ENCODE measurements at places on chromosomes 4 and X.

GRCh38 chr4:53151489-53151788 is 214.4 kb downstream of the SCFD2 start:
- no peak for DNase-seq

- no peak for DNase-seq
Measured at GRCh38 chr4:108172231-108172752, 3.6 kb upstream of the LEF1 start.

DNA sequence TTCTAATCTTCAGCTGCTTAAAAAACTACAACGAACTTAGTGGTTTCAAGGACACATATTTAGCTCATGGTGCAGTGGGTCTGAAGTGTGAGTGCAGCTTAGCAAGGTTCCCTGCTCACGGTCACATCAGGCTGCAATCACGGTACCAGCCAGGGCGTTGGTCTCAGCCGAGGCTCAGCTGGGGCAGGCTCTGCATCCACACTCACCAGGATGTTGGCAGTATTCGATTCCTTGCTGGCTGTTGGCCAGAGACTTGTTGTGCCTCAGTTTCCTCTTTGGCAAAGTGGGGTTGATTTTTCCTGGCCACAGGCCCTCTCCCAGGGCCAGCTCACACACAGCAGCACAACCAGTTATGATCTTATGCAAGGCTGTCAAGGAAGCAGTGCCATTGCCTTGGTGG is 61.8 kb downstream of the TRMT44 start:
- DNase-seq = no peak

- DNase-seq = no peak
Measured at GRCh38 chr4:104465201-104465600, 29.5 kb downstream of the CXXC4 start.

- no peak for DNase-seq
Measured at GRCh38 chrX:31459361-31459760, 387.5 kb upstream of the FTHL17 start.

DNA sequence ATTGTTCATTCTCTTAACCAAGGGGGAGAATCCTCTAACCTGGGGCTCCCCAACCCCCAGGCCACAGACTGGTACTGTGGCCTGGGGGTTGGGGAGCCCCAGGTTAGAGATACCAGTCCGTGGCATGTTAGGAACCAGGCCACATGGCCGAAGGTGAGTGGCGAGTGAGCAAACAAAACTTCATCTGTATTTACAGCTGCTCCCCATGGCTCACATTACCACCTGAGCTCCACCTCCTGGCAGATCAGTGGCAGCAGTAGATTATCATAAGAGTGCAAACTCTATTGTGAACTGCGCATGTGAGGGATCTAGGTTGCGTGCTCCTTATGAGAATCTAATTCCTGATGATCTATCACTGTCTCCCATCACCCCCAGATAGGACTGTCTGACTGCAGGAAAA is 957.2 kb upstream of the PRKX start:
- DNase-seq = no peak

GRCh38 chr4:155657169-155657568 is 9.5 kb upstream of the GUCY1A1 start:
- DNase-seq = no peak
